AG10803 (cell line): ENCODE measurements at places on chromosomes 7 and 10.

GRCh38 chr7:110941385-110941784 is 149.5 kb upstream of the LRRN3 start:
- no peak for DNase-seq

- no peak for DNase-seq
Observed at GRCh38 chr10:1206601-1207000, 150.4 kb downstream of the WDR37 start.

DNA sequence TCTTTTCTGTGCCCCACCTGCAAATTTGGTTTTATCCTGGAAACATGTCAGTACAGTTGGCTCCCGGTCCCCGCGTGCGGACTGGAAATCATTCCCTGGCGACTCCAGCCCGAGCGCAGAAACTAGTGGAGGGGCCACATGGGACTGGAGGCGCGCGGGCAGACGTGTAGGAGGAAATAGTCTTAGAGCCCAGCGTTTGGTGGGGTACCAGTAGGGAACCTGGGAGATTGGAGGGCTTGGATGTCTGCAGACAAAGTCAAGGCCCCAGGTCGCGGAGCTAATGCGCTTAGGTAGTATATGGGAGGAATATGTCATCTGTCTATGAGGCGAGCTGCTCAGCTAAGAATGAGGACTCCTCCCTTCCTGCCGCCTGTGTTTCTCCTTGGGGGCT is 1.3 kb downstream of the GALNT17 start:
- no peak for DNase-seq

- no peak for DNase-seq
Observed at GRCh38 chr7:111840528-111840927, 278.2 kb upstream of the IMMP2L start.

GRCh38 chr7:36054637-36055036 is 98.4 kb upstream of the EEPD1 start:
- no peak for DNase-seq

GRCh38 chr10:49010295-49010694 is 70.7 kb upstream of the LRRC18 start:
- DNase-seq, result no peak

- DNase-seq, result no peak
Observed at GRCh38 chr7:150361402-150361801, 7.2 kb upstream of the REPIN1 start.

DNA sequence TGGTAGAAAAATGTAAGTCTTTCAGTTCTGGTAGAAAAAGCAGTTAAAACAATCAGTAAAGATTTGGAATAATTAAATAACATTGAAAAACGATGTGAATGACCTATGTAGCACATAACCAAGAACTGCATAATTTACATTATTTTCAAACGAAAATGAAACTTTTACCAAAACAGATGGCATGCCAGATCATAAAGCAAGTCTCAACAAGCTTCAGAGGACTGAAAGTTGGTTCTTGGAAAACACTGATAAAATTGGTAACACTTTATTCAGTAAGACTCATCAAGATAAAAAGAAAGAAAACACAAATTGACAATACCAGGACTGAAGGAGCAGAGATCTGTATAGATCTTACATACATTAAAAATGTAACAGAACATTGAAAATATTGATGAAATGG is 92.8 kb downstream of the VIPR2 start:
- no peak for DNase-seq

DNA sequence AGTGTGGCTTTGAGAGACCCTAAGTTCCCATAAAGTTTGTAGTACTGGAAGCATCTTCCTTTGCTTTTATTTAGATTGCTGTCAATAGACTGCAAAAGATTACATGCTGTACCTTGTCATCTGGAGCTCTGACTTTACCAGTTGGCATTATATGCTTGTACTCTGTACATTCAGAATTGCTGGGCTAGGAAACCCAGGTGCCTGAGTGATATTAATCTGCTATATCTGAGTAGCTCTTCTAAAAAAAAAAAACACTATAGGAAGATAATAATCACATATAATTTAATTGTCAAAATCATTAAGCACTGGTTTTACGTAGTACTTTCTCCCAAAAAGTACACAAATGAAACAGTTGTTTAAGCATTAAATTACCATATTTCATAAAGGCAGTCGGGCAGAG is 12.3 kb downstream of the GATA3 start:
- DNase-seq, result no peak

- peak; percentile 50 for DNase-seq
Observed at GRCh38 chr7:94223375-94224084, 171.2 kb upstream of the COL1A2 start.

GRCh38 chr7:71408271-71408670 is 276.3 kb downstream of the GALNT17 start:
- DNase-seq, result no peak

DNA sequence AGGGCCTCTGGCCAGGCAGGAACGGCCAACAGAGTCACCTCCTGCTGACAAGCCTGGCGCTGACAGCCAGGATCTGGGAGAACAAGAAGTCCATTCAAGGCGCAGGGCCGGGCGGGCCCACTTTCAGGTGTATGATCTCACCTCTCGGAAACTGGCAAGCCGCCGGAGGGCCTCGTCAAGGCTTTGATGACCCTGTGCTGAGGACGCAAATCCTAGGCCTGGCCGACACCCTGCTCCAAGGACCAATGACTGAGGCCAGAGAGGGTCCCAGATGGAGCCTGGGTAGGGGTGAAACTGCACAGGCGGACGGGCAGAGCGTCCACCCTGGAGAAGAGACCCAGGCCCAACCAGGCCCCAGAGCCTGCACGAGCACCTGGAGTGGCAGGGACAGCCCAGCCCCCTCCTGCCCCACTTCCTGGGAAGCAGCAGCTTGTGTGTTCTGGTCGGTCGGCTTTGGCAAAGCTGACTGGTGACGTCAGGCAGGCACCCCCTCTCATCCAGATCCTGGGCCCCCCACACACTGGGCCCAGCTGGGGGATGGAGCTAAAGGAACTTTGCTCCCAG is 30.6 kb downstream of the MYL10 start:
- no peak for DNase-seq

DNA sequence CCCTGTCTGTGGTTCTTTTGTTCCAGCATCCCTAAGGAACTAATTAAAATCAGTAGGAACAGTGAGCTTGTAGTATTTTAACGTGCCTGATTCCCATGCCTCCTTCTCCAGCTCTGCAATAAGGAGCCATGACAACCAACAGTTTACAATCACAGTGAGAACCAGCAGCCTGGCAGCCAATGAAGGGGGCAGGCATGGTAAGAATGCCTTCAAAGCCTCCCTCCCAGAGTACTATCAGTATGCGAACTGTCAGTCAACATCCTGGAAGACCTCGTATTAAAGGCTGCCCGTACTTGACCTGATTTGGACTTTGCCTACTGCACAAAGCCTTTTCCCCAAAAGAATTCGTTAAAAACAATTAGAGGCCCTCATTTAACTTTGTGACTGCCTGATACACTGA is 7.7 kb downstream of the ZPBP start:
- no peak for DNase-seq

DNA sequence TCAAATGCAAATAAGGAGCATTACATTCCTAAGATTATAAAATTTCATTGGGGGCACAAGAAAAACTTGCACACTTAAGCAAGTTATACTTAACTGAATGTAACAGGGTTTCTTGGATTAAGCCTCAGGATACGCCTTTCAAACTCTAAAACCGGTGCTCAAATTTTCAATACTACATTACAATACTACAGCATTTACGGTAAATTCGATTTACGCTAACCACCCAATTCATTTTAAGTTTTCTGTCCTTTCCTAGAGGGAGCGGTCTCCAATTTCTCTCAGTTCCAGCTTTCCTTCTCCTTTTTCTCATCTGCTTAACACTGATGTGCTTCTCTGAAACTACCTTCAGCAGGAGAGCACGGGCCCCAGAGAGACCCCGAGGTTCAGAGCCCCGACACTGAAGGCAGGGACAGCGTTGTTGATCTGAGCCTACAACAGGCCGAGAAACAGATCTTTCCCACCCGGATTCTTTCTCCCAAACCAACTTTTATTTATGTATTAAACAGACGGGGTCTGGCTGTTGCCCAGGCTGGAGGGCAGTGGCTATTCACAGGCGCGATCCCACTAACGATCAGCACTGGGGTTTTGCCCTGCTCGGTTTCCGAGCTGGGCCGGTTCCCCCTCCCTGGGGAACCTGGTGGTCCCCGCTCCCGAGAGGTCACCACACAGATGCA is 798 bp downstream of the ZNF425 start:
- no peak for DNase-seq

GRCh38 chr10:23186178-23186577 is 5.9 kb upstream of the PTF1A start:
- DNase-seq, result no peak

DNA sequence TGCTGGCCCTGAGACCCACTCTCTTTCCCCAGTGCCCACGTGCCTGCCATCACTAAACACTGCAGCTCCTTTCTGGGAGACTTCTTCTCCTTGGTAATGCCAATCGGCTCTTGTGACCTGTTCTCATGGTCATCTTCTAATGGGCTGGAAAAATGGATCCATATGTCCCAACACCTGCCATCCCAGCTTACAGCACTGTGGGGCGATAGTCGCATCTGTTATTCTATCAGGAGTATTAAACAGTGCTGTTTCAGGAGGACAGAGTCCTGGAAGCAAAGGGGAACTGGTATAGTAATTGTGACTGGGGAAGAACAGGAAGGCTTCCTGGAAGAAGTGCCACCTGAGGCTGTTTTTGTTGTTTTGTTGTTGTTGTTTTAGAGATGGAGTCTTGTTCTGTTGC is 411.2 kb downstream of the GLRX3 start:
- DNase-seq, result no peak

DNA sequence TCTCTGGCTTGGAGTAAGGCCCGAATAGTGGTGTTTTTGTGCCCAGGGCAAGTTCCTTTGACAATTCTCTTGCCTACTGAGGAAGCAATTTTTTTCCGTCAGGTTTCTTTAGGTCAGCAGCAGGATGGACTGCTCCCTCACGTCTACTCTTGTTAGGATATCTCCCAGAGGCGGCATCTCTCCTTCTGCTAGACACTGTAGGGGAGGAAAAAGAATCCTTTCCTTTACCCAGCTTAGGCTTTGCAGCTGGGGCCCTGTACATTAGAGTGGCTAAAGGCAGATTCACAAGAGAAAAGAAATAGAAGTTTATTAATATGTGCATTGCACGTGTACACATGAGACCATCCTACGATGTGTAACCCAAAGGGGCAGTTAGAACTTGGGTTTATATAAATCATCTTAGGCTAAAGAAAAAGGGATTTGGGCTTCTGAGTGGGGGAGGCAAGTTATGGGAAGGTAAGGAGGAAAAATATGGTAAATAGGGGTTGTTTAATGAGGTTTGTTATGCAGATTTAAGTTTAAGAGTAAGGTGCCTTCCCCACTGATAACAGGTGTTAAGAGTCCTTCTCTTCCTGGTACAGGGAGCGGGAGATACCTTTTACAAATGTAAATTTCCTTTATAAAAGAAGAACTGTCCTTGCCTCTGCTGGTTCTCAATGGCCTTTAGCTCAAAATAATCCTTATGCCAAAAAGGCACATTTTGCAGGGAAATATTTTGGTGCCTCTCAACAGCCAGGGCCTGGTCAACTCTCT is 156.4 kb downstream of the AOAH start:
- no peak for DNase-seq

GRCh38 chr7:66697449-66698438 is 42.8 kb upstream of the RABGEF1 start:
- peak; percentile 76 for DNase-seq

GRCh38 chr7:70614237-70615045 is 517.5 kb upstream of the GALNT17 start:
- peak; percentile 72 for DNase-seq

- no peak for DNase-seq
Observed at GRCh38 chr7:155846156-155846555, 33.9 kb upstream of the SHH start.

DNA sequence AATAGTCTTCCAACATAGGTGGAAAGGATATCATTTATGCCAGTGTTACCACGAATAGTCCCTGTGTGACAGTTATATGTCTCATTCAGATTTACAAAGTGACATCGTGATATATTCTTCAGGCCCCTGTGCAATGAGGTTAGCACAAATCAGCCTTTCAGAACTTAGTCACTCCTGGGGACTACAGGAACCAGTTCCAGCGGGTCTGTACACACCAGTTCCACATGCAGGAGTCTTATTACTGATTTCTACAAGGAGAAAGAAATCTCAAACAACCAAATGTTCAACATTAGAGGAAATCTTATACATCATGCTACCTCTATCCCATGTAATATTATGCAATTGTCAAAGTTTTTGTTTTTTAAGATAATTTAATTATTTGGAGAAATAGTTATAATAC is 4.4 kb upstream of the WDR91 start:
- no peak for DNase-seq

GRCh38 chr7:73973091-73973490 is 54.9 kb upstream of the ELN start:
- DNase-seq, result no peak

DNA sequence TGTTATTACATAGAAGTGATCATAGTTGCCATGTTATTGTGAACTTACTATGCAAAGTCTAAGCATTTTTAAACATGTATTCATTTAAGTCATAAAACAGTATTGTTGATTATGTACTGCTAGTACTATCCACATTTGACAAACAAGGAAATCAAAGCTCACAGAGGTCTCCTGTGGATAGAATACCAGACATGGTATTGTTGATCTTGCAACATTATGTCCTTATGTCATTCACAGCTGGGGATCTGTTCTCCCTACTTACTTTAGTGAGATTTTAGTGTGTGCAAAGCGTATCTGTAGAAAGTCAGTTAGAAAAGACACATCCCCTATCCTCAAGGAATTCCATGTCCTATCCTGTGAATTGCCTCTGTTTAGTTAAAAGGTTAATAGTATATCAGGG is 106.1 kb downstream of the SND1 start:
- no peak for DNase-seq

GRCh38 chr7:92546856-92547497 is 18.4 kb downstream of the RBM48 start:
- no peak for DNase-seq

DNA sequence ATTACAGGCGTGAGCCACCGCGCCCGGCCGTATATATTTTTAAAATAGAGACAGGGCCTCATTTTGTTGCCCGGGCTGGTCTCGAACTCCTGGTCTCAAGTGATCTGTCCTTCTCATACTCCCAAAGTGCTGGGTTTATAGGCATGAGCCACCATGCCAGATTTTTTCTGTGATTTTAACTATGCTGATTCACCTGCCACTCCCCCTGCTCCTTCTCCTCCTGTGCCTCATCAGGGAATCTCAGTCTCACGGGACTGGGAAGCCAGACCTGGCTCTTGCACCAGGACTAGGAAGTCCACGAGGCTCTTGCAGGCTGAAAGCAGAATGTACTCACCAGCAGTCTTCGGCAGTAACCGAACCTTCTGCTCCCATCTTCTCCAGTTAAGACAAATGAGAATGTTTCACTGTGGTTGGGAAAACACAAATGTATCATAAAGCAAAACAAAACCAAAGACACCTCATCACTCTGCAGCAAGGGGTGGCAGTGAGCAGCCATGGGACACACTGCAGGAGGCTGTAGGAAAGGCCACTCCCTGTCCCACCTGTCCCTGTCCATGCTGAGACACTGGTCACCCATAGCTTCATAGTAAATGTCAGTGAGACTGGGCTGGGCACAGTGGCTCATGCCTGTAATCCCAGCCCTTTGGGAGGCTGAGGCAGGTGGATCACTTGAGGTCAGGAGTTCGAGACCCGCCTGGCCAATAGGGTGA is 78.7 kb upstream of the MKRN1 start:
- no peak for DNase-seq

- DNase-seq, result no peak
Observed at GRCh38 chr10:120833222-120833928, 17.8 kb upstream of the WDR11 start.

- DNase-seq, result no peak
Observed at GRCh38 chr10:51789118-51789517, 89.7 kb upstream of the CSTF2T start.
